ENCODE measurements at places on chromosomes 5 and 9.
A peak's percentile ranks its signal among the peaks of the same experiment; 100 is the strongest.

GRCh38 chr5:113474100-113474728, 14.0 kb downstream of the MCC start:
- DNase-seq: no peak

DNA sequence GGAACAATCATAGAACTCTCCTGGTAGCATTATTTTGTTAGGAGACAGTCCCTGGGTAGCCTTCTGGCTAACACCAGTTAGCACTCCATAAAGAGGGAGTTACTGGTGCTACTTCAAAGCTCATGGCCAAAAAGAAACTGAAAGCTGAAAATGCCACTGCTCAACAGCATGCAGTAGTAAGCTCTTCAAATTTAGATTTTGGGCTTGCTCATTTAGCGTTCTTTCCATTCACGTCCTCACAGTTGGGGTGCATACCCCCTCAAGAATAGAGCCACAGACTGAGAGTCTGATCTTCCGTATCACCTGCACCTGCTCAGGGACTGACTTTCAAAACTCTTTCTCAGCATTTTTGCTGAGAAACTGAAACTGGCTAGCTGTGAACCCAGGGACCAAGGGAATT, 24.7 kb downstream of the NTRK2 start:
- no peak for DNase-seq

- no peak for DNase-seq
Observed at GRCh38 chr9:136784249-136784996, 6.7 kb upstream of the TMEM141 start.

DNA sequence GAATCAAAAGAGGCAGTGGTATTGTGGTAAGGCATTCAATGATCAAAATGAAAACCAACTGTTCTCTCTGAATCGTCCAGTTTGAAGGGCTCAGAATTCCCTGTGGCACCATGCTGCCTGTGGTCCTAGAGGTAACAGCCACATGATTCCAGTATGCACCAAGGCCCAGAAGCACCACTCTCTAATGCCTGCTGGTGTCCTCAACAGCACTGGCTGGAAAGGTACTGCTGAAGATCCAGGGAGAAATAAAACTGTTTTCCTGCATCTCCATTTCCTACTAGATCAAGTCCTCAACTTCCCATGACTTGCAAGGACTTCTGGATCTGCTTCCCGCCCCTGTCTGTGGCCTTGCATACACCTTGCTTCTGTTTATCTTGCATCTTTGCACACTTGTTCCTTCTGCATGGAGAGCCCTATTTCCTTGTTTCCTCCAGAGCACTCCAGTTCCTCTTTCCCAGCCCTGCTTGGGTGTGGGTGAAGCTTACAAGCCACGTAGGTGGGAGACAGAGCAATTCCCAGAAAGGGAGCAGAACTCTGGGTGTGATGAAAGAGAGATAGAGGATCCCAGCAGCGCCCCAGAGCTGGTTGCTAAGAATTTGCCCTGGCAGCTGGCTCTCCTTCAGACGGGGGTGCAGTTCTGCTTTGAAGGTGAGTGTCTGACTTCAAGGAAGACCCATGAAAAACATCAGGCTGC, 41.0 kb upstream of the EQTN start:
- DNase-seq: no peak

- DNase-seq: peak; percentile 58
Observed at GRCh38 chr5:36363101-36363500, 61.4 kb upstream of the RANBP3L start.

- no peak for DNase-seq
Observed at GRCh38 chr5:136198453-136198852, 5.5 kb upstream of the SMIM32 start.

- peak; percentile 52 for DNase-seq
Observed at GRCh38 chr5:151183456-151184245, 26.1 kb upstream of the ANXA6 start.

- DNase-seq: no peak
Observed at GRCh38 chr9:101022704-101023103, 5.8 kb upstream of the PLPPR1 start.

DNA sequence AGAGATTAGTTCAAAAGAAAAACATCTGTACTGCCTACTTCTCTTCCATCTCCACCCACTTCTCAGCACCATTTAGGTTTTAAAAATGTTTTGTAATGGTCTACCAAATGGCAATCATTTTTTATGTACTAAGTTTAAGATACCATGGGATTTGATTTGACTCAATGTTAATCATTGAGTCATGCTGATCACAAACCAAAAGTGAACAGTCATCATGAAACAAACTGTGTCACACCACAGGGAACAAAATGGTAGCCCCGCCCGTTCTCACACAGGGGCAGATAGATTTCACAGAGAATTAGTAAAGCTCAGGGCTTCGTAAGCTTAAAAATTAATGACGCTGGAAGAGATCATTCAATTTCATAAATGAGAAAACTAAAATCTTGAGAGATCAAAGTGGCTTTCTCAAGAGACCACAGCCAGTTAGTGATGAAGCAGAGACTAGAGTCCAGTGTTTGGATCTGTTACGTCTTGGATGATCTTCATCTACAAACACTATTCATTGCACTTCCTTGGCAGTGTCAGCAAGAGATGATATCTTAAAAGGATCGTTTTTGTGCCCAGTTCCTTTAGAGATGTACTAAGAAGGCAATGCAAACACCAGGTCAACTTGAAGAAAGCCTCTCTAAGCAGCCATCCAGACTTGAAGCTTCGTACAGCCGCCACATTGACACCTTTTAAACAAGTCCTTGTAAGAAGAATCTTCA, 33.9 kb upstream of the TRIO start:
- DNase-seq: peak; percentile 47

GRCh38 chr5:1037123-1037670, 28.6 kb downstream of the NKD2 start:
- no peak for DNase-seq

- DNase-seq: peak; percentile 98
Observed at GRCh38 chr5:136018814-136019783, 9.7 kb upstream of the TGFBI start.

GRCh38 chr9:6915635-6916034, 157.9 kb downstream of the KDM4C start:
- no peak for DNase-seq

GRCh38 chr9:75378036-75378435, 289.7 kb downstream of the OSTF1 start:
- no peak for DNase-seq

DNA sequence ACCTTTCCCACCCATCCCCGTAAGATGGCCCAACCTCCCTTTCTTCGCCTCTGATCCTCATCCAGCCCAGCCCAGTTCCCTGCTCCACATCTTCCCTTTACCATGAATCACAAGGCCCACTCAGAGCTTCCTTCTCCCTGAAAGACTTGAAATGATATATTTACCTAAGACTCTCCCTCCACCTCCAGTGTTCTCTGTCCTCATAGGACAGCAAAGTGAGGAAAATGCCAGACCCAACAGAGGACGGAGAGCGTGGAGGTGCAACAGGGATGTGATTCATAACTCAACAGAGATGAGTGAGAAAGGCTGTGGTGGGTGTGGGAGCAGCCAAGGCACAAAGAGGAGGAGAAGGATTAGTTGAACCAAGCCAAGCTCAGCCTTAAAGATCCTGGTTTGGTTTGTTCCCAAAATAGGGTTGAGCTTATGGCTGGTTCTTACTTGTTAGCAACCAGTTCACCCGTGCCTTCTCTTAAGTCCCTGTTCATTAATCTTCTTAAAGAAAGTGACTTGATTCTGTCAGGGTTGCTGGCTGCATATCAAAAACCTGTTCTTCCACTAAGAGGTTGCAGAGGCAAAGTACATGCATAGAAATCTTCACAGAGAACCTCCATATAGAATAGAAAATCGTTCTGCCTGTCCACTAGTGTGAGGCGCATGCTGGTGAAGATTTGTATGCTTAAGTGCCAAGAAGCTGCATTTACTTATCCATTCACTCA, 183.2 kb downstream of the ACTL7B start:
- DNase-seq: no peak

DNA sequence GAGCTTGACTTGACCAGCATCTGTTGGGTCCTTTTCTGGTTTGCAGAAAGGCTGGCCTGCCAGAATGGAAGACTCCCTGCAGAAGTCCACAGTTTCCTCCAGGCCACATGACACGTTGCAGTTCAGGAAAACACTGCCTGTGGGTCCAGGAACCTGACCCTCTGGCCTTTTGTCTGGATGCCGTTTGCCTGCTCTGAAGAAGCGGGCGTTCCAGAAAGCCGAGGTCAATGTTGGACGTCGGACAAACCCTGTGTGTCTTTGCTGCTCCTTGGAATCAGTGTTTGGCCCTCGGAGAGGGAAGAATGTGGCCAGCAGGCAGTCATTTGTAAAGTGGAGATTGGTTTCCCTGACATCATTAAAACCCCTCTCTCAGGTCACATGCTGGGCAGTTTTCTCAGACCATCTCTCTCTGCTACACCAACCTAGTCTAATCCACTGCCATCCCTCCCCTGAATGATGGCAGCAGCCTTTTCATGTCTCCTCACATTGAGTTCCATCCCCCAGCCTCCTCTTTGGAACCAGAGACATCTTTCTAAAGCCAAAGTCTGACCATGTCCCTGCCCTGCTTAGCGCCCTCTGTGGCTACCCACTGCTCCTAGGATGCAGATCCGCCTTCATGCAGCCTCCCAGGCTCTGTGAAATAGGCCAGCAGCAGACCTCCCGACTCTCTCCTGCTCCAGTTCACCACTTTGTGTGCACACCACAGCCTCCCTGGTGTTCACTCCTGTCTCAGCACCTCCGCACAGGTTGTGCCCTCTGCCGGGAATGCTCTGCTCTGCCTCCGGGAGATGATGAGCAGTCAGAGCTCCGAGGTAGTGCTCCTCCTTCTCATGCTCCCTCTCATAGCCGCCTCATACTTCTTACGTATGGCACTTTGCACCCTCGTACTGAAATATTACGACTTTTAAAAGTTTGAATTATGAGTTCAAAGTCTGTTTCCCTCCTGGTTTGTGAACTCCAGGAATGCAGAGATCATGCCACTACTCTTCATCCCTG, 75.6 kb downstream of the RALGPS1 start:
- DNase-seq: no peak

GRCh38 chr5:156597276-156597675, 252.8 kb upstream of the PPP1R2B start:
- DNase-seq: no peak

DNA sequence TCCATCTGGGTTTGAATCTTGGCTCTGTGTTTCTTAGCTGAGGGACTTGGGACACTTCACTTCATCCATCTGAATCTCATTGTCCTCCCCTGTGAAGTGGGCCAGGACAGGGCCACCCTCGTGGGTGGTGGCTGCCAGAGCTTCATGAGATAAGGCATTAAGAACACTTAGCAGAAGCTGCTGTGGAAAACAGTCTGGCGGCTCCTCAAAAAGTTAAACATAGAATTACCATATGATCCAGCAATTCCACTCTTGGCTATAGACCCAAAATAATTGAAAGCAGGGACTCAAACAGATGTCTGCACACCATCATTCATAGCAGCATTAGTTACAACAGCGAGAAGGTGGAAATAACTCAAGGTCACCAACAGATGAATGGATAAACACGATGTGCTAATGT, 42.4 kb upstream of the GGTA1 start:
- DNase-seq: no peak

DNA sequence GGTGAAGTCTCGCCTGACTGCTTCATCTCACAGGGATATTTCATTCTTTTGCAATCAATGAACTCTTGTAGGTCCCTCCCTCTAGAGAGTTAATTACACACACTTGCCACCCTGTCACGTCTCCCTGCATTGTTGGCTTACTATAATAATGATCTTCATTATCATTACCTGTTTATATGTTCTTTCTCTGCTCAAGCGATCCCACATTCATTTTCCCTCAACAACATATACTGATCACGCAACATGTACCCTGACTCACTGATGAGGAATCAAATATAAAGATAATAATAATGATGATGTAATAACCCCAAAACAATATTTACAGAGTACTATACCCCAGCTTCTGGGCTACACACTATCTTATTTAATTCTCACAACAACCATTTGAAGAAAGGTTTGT, 88.5 kb downstream of the FEM1C start:
- peak; percentile 79 for DNase-seq

- no peak for DNase-seq
Observed at GRCh38 chr5:166880456-166880855, 1411.0 kb upstream of the WWC1 start.

DNA sequence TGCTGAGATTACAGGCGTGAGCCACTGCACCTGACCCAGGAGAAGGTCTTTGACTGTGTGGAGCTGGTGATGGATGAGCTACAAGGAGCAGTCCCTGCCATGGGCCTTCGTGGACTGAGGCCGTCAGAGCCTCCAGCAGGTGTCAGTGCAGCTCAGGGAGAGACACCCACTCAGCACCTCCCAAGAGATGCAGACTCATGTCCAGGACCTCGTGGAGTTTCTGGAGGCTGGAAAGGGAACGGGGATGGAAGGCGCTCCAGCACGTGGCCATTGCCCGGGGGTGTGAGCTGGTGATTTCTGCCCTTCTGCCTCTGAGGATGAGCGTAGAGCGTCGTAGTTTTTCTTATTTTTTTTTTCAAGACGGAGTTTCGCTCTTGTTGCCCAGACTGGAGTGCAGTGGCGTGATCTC, 9.5 kb downstream of the TOR4A start:
- peak; percentile 72 for DNase-seq

DNA sequence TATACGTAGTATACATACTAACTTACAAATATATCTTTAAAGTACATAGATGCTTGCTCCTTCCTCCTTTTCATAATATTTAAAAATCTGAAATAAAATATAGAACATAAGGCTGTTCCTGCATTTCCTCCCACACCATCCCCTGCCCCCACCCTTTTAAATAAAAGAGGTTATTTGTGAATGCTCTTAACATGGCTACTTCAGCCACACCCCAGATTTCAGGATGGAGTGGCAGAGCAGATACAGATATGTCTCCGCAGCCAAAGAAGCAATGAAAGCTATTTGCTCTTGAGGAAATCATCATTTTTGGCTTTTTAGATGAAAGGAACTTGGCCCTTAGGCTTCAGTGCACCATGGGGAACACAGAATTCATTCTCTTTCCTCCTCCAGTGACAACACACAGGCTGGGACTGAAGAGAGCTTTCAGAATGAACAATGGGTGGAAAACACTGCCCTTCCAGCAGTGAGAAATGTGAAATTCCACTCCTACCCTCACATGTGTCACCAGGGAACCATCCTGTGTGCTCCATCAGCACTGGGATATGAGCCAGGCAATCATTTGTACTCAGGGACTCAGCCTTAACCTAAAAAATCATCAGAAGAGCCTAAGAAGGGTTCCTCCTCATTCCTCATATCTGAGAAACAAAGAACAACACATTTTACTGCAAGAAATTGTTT, 134.3 kb downstream of the PPP2R2B start:
- peak; percentile 28 for DNase-seq

GRCh38 chr9:13431692-13432091, 152.2 kb upstream of the MPDZ start:
- DNase-seq: no peak

Measured in iris pigment epithelial cell (primary cell).